Posterior cingulate gyrus (tissue), 11 donors: ENCODE measurements at places on chromosomes 3 and 15.

DNA sequence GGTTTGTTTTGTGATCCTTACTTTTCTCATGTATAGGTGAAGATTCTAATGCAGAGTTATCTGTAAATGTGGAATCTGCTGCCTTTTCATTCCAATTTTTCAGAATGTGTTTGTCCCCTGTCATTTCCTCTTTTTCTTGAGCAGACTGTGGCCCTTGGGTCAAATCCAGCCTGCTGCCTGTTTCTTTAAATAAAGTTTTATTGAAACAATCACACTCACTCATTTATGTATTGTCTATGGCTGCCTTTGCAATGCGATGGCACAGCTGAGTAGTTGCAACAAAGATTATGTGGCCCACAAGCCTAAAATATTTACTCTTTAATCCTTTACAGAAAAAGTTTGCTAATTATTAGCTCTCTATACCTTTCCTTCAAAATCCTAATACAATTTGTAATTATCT is 116.3 kb upstream of the NPHP3 start:
- DNase-seq = no peak

GRCh38 chr3:124063197-124063909 is 71.4 kb upstream of the ROPN1 start:
- no peak for DNase-seq

DNA sequence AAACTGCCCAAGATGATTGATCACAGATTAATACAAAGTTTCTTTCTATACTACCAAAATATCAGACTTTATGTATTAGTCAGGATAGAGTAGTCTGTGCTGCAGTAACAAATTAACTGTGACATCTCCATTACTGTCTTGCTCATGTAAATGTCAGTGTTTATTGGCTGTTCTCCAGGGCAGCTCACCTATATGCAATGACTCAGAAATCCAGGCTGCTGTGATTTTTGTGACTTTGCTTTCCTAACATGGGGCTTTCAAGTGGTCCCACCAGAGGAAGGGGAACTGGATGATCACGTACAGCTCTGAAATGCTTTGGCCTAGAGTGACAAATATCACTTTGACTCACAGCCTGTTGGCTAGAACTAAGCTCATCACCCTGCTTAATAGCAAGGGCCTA is 12.9 kb downstream of the PLS1 start:
- no peak for DNase-seq

DNA sequence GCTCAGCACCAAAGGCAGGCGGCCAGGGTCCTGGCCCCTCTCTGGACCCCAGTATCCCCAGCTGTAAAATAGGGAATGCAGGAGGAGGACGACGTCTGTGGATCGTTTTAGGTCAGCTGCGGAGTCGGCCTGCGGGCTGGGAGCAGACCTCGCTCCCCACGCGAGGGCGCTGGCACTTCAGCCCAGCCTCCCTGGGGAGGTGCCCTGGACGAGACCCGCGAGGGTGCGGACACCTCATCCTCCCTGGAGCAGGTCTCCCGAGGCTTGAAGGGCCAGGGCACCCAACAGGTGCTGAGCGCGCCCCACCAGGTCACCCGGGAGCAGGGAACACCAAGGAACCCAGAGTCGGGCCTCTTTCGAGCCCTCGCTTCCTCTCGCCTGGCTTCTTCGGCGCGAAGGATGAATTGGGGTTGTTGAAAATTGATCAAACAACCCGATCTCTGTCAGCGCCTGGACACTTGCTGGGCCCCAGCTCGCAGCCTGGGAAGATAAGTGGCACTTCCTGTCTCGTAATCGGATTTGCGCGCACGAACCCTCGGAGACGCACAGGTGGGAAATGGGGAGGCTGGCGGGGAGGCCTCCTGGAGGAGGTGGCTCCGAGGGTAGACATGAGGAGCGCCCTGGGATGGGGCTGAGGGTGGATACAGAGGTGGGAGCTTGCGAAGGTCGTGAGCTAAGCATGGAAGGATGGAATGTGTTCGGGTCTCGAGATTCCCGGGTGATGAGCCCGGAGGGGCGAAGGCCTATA is 588 bp upstream of the VIPR1 start:
- peak; percentile 72 for DNase-seq

- DNase-seq = peak; percentile 73
These were observed 12.5 kb downstream of the GASK1A start for GRCh38 chr3:42991341-42992315.

- DNase-seq = no peak
These were observed 340.9 kb downstream of the GRM7 start for GRCh38 chr3:7201784-7202183.

DNA sequence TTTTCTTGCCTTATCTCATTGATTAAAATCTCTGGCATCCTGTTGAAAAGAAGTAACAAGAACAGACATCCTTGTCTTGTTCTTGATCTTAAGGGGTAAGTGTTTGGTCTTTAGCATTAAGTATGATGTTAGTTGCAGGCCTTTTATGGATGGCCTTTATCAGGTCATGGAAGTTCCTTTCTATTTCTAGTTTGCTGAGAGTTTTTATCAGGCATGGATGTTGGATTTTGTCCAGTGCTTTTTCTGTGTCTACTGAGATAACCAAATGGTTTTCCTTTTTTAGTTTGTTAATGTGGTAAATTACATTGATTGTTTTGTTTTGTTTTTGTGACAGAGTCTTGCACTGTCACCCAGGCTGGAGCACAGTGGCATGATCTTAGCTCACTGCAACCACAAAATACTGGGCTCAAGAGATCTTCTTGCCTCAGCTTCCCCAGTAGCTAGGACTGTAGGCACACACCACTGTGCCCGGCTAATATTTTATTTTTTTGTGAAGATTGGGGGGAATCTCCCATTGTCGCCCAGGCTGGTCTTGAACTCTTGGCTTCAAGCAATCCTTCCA is 26.3 kb downstream of the MRAS start:
- no peak for DNase-seq

DNA sequence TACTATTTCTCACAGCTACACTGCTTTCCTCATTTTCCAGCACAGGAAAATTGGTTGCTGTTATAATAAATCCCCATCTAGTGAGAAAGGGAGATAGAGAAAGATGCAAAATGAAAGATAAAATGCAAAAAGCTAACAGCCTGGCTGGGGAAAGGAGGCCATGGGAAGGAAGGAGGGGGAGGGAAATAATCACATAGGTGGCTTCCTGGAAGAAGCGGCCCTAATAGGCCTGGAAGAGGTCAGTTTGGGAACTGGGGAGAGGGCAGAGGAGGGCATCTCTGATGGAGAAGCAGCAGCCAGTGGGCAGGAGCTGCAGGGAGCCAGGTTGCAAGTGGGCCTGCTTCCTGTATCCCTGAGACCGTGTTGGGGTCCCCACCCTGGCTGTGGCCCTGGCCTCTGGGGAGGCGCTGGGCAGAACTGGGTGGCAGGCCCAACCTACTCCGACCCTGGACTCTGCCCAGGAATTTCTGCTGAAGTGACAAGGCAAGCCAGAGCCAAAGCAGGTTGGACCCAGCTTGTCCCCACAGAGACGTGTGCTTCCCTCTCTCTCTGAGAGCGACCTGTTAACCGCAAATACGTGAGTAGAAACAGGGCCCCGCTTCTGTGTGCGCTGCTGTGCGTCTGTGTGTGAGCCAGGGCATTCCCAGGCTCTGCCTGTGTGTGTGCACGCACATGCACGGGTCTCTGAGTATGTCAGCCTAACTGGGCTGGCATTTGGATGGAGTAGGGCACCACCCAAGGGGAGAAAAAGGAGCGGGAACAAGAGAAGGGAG is 1.9 kb downstream of the SLC28A1 start:
- no peak for DNase-seq

- DNase-seq = no peak
These were observed 163.4 kb downstream of the ALDH1A2 start for GRCh38 chr15:57902155-57902554.

- DNase-seq = no peak
These were observed 624.5 kb upstream of the SGO1 start for GRCh38 chr3:20810555-20810954.

DNA sequence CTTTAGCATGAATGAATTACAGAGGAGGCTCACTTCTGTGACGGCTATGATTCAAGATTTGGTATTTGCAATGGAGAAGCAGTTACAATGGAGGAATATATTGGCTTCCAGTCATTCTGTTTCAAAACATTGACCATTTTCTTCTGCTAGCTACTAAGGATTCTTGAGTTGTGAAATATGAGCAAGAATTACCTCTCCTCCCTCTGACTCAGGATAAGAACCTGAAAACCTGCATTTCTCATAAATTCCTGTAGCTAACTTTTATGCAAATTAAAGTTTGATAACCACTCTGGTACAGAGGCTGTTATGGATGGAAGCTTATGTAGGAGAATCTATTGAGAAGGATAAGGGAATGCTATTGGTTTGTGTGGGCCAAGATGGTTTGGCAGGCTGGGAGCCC is 84.1 kb upstream of the MYRIP start:
- no peak for DNase-seq

DNA sequence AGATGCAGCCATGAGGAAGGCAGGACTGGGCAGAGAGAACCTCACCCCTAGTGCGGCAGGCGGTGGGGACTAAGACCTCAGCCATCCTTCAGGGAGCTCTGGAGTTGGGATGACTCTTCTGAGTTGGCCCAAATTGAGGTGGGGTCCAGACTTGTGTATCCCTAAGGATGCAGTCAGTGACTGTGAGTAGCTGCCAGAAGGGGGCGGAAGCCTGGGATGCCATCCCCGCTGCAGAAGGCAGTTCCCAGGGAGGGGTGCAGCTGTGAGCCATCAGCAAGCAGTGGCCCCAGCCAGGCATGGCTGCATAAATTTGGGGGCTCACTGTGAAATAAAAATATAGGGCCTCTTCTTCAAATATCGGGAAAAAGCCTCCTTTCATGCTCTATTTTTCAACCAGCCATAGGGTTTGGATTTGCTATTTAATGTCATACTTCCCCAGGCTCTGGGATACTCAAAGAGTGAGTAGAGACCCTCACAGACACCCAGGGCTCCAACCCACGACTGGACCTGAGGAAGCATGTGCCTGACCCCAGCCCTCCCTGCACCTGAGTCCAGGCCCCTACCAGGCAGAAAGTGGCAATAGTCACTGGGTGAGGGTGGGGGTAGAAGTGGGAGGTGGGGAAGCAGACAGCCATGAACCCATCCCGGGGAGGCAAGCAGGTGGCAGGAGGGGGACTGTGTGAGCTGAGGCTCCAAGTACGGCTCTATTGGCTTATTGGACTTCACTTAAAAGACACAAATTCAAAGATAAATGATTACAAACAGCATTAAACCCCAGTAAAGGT is 30.5 kb downstream of the GRK7 start:
- no peak for DNase-seq

DNA sequence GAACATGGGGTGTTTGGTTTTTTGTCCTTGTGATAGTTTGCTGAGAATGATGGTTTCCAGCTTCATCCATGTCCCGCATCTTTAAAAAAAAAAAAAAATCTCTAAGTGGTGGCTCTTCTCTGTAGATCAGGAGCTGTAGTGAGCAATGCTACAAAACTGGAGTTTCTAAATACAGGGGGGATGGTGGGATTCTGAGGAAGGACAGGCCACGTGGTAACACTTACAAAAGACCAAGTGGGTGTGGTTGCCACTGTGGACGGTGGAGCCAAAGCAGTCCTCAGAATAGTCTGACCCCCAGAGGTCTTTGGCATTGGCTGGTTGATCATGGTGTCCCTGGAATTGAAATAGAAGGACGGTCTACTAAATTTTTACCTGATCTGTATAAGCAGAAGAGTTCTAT is 7.7 kb downstream of the CCRL2 start:
- DNase-seq = no peak

DNA sequence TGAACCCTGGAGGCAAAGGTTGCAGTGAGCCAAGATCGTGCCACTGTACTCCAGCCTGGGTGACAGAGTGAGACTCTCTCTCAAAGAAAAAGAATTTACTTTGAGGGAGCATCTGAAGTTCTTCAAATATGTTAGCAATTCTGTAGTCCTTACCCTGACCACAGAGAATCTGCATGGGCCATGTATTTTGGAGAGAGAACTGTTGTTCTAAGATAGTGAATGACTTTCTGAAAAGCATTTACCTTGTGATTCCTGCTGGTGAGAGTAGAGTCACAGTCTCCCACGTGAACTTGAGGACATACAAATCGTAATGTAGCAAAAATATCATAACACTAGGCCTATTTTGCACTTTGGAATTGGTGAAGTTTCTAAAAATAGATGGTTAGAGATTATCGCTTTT is 3.9 kb downstream of the BRK1 start:
- DNase-seq = no peak

DNA sequence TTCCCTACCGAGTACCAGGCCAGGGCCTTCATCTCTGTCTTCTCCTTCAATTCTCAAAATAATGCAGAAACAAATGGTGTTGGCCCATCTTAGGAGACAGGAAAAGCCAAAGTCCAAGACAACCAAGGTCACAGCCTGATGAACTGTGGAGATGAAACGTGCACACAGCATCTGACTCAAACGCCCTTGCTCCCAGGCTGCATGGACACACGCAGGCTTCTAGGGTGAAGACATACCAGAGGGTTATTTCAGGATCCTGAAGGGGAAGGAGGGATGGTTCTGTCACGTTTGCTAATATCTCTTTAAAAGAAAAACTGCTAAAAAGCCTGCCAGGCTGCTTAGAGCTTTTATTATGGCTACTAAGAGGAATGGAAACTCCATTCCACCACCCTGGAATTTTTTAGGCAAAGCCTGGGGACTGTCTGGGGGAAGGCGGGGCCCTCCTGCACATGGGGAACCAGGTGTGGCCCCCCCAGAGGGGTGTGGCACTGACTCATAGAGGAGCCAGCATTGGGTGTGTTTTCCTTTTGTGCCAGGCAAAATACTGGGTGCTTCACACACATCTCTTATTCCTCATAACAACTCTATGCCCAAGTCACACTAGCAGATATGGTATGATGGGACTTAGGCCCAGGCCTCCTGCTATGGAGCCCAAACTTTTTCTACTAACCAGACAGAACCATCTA is 62.9 kb downstream of the UMPS start:
- no peak for DNase-seq

DNA sequence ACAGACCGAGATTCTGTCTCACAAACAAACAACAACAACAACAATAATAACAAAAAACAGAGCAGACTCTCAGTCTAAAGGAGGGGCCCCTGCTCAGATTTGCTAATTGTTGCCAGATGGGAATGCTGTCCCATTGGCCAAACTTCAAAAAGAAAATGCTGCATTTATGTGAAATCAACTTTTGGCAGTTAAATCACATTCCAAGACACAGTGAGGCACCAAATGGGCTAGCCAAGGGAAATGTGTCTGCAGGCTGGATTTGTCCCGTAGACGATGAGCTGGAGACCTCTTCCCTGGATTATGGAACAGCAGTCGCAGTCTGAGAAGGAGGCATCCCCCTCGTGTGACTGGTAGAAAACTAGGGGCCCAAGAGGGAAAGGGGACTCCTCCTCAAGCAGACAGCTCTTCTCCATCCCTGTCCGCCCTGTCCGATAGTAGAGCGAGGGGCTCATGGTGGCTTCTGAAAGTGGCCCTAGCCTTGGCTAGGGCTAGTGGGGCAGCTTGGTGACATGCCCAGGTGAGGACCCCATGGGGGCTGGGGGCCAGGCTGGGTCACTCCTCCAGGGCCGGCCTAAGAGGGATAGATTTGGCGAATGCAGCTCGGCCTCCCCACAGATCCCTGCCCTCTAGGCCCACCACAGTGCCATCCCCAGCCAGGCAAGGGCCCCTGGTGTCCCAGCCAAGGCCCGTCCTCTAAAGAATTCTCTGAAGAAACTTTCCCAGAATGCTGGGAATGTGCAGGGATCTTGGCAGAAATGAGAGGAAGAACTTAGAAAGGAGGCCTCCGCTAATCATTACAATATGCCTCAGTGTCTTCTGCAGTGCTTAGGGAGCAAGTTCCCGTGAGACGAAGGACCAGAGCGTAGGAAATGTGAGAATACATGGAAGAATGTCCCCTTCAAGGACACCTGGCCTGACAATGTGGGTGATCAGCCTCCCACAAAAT is 2.0 kb downstream of the SLC22A14 start:
- DNase-seq = no peak
